ENCODE measurements at places on chromosomes 3 and 15. TPM values are rescaled to one million over a fixed set of nuclear protein-coding genes. Genes with fewer than 3 reads are reported as not detected.

GRCh38 chr3:158790901-158791589, 10.8 kb upstream of the MFSD1 start:
- peaks cover 42% of the 10 kb centered on the region for H3K4me1 ChIP-seq
- H3K36me3 ChIP-seq = peaks cover 16% of the 10 kb centered on the region
- peaks cover 4% of the 10 kb centered on the region for H3K27me3 ChIP-seq
- peak overlapping the region; percentile 44 for H3K4me3 ChIP-seq
- peak overlapping the region; percentile 78 for H3K27ac ChIP-seq
- DNase-seq = no peak

DNA sequence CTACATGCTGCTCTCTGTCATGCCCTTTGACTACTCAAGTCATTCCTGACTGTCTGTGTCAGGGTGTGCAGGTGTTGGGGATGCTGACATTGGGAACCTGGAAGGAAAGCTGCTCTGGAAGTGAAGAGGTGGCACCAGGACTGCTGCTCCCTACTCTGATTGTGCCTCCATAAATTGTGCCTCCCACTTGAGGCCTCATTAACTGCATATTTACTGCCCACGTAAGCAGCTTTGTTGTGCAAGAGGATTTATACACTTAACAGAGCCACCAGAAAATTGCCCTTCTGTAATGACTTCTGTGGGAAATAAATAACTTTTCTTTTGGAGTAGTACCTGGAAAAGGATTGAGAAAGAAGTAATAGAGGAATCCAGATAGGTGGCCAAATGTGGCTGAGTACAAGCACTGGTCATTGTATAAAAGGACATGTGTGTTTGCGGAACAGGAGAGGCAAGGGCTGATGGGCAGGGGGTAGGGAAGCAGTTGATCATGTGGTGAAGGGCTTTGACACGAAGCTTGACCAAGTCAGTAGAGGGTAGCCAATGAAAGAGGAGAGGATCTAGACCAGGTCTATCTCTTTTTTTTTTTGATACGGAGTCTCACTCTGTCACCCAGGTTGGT, 24.8 kb downstream of the IL20RB start:
- H3K4me1 ChIP-seq = no peaks in the 10 kb centered on the region
- H3K27ac ChIP-seq = no peak overlapping the region
- no peak overlapping the region for H3K4me3 ChIP-seq
- DNase-seq = no peak

DNA sequence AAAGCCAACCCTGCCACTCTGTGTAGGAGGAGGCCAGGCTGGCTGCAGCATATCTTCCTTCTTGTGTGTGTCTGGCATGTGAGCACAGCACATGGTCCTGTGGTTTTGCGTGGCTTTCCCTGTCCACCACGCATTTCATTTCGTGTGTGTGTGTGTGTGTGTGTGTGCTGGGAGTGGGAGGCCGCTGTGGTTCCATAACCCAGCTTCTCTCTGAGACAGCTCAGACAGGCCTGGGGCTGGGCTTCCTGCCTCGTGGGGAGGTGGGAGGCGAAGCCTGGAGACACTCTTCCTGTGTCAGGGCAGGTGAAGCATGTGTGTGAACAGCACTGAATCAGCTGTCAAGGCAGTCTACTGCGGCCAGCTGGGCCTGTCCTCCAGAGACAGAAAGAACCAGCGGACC, 16.0 kb upstream of the MRPS22 start:
- H3K27ac ChIP-seq = no peak overlapping the region
- H3K4me1 ChIP-seq = peaks cover 2% of the 10 kb centered on the region
- peaks cover 85% of the 10 kb centered on the region for H3K27me3 ChIP-seq

The ASB14 gene
- not detected for total RNA-seq

Data from mesothelial cell of epicardium (in vitro differentiated cells).